ENCODE measurements at places on chromosomes 11 and 22.

GRCh38 chr11:23097891-23098290 is 237.6 kb upstream of the CCDC179 start:
- no peak for DNase-seq

GRCh38 chr11:94835594-94835927 is 67.4 kb downstream of the AMOTL1 start:
- DNase-seq, result no peak

DNA sequence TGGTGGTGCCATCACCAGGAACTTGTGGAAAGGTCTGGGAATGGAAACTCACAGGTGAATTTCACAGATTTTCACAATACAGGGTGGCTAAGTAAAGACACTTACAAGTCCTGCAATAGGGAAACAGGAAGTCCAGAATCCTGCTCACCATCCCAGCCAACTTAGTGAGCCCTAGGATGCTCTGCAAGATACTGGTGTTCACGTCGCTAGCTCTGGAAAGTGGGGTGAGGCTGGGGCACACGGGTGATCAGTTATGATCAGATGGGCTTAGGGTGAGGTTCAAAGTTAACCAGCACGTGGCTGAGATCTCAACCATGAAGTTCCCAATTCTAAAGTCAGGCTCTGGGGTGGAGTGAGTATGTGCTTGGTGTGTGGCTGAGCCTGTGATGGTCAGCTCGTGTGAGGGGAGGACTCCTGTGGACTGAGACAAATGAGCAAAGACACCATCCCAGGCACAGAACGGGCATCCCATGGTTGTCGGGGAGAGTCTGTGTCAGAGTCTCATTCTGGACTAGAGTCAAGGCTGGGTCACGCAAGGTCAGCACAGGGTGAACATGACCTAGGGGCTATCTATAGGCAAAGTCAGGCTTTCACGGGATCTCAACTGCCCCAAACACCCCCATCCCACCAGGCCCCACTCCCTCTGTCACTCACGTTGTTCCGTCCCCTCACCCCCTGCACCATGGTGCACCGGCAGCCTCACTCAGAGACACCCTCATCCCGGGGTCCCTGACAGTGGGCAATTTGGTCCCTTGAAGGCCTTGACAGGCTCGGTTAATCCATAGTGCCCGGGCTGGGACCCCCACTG is 23.9 kb downstream of the IGLL5 start:
- no peak for DNase-seq

DNA sequence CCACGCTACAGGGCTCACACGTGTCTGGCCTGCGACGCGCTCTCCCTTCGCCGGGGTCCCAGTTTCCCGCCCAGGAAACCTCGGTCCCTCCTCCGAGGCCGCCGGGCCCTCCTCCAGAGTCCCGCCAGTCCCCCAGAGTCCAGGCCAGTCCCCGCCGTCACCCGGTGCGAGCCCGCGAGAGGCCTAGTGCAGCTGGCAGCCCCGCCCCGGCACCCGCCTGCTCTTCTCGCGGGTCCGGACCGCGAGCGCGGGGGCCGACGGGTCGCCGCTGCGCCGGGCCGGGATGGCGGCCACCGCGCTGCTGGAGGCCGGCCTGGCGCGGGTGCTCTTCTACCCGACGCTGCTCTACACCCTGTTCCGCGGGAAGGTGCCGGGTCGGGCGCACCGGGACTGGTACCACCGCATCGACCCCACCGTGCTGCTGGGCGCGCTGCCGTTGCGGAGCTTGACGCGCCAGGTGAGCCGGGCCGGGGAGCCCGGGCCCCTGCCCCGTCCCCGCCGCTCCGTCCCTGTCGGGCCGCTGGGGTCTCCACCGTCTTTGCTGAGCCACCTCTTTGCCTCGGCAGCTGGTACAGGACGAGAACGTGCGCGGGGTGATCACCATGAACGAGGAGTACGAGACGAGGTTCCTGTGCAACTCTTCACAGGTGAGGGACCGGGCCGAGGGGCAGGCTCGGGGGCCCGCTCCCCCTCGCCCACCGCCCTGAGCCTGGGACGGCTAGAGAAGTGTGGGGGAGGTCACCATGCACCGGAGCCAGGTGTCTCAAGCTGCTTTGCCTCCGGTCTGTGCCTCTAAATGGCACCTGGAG is at the start of gene PTPMT1:
PTPMT1 (plus strand) TSS at position 260 of the 809 bp plus-strand sequence; CDS start at position 284, 24 bp downstream.
- peak; percentile 89 for DNase-seq

DNA sequence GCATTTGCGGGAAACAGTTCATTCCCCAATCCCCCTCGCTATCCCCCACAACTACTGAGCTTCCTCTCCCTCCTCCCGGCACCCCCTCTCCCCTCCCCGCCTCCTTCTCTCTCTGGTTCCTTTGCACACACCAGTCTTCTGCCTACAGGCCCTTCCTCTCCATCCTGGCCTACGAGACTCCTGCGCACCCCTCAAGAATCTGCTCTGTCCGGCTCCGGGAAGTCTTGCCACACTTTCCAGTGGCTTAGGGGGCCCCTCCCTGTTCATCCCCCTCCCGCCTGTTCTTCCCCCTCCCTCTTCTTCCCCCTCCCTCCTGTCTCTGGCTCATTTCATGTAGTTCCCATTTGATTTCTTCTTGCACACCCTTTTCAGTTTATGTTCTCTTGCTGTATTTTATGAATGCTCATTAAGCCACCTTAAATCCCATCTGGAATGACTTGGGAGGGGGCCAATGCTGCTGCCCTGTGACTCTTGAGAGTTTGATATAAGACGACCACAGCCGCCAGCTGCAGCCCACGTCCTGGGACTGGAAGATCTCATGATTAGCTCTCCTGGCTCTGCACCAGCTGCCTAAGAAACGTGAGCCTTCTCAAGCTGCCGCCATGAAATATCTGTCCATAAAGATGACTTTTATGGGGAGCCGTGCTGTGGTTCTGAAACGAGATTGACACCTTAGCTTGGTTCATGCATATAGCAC is 50.9 kb downstream of the RPS6KA4 start:
- no peak for DNase-seq

DNA sequence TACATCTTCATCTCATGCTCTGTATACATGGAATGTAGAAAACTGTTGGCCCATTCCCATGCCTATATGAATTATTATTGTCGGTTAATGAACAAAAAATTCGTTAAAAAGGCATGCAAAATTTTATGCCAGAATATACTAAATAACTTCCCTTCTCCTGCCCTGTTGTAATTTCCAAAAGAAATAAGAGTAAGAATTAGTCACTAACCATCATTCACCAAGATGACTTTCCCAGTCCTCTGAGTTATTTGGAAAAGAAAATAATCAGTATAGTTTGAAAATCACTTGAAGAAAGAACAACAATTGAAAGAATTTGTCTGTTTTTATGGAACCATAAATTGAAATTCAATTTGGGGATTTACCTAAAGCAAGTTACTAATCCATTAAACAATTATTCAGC is 1149.1 kb upstream of the RAG2 start:
- DNase-seq, result no peak

GRCh38 chr11:72240461-72241290 is 3.3 kb downstream of the PHOX2A start:
- DNase-seq, result no peak

GRCh38 chr11:8382436-8383053 is 118.9 kb upstream of the LMO1 start:
- no peak for DNase-seq

DNA sequence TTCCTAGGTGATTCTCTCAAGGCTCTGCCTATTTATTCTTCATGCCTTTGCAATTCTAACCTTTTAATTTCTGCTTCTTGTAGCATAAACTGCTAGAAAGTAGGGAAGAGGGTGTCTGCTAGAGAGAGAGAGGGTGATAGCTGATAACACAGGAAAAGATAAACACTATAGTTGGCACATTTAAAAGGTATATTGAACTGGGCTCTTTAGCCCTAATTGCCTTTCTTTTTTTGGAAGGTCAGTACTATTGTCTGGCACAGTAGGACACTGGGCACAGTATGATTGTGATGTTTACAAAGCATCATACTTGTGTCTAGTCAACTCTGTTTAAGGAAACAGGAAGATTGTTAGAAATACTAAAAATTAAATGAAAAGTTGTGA is 33.3 kb downstream of the TEAD1 start:
- DNase-seq, result no peak

- DNase-seq, result no peak
Measured at GRCh38 chr11:23772081-23772480, 724.8 kb upstream of the LUZP2 start.

DNA sequence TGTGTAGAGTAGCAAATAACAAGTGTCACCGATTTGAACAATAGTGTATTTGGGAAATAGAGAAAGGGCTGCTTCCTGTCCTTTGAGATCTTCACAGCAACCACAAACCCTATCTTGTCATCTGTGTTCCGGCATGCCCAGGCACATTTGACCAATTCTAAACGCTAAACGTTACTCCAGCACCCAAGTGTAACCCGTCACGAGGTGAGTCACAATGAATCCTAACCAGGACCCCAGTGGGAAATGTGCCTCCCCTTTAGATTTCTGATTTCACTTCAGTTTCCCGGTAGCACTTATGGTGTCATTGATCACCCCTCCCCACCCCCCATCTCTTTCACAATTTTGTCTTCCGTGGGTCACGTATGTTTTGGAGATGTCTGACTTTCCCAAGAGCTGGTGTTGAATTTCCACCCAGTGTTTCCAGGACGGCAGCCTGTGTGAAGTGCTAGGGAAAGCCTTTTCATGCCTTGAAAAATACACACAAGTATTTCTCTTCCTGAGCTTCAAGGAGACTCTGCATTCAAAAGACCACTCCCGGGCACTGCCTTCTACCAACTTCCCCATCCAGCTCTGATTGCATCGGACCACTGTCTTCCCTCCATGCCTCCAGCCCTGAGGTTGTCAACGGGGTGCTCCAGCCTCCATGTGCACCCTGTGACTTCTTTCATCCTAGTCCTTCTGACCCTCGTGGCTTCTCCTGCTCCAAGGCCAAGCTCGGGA is 10.5 kb upstream of the C11orf24 start:
- DNase-seq, result no peak

GRCh38 chr22:25849522-25849921 is 107.5 kb downstream of the MYO18B start:
- DNase-seq, result no peak

GRCh38 chr11:108524422-108524821 is 26.2 kb upstream of the POGLUT3 start:
- DNase-seq, result no peak

DNA sequence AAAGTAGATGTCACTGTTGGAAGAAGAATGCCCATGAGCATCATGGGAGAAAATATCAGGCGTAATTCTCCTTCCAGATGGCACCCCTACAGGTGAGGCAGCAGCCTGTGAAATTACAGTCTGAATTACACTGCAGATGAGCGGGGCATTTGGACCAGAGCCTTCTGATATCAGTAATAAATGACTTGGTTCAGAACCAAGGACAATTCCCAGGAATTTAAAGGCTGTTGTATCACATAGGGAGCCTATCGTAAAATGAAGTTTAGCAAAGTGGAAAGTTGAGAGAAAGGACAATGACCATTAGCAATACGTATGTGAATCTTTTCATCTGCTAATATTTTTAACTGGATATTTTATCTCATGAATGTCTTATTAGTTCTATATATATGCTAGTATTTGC is 61.3 kb downstream of the PRMT3 start:
- DNase-seq, result no peak

- DNase-seq, result no peak
Measured at GRCh38 chr11:5229356-5229755, 2.5 kb upstream of the HBB start.

DNA sequence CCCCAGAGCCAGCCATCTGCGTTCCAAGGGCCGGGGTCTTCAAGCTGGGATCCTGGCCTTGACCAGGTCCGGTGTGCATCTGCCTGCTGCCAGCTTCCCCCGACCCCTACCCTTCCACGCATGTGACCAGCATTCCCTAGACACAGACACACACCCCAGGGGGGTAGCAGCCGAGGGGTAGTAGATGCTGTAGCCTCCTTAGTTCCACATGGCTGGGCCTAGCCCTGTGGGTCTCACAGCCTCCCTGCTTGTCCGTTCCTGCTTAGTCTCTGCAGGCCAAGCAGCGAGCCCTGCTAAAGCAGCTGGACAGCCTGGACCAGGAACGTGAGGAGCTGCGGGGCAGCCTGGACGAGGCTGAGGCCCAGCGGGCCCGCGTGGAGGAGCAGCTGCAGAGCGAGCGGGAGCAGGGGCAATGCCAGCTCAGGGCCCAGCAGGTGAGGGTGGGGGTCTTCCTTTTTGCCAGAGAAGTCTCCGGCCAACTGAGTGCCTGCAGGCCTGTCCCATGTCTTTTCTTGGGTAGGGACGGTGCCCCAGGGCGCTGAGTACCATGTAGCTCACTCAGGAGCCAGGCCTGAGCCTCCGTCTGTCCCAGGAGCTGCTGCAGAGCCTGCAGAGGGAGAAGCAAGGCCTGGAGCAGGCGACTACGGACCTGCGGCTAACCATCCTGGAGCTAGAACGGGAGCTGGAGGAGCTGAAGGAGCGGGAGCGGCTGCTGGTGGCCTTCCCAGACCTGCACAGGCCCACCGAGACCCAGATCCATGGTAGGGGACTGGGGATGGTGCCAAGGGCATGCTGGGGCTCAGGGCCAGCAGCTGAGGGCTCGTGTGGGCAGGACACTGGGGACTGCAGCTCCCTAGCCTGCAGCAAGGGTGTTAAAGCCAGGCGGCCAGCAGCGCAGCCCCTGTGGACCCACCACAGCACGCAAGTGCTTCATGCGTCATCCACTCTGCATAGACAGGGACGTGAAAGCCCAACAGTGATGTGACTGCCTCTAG is 13.6 kb downstream of the RNF215 start:
- no peak for DNase-seq

DNA sequence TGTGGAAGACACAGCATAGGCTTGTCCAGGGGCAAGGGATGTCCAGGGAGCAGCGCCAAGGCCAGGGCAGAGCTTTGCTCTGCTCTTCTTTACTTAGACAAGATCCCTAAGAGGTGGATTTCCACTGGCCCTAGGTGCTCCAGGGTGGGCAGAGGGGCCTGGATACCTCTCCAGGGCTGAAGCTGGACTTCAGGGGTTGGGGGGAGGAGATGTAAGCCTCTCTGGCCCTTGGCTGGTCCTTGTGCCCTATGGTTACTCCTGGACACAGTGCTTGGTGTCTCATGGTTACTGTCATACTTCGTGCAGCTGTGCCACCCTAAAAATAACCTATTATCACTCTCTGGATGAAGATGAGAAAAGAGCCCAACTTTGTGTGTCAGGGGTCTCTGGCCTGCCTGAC is 12.9 kb upstream of the KCNJ11 start:
- no peak for DNase-seq

- peak; percentile 68 for DNase-seq
Measured at GRCh38 chr11:116499396-116500003, 273.3 kb downstream of the BUD13 start.

- no peak for DNase-seq
Measured at GRCh38 chr11:86355256-86355655, 19.4 kb upstream of the CCDC81 start.

DNA sequence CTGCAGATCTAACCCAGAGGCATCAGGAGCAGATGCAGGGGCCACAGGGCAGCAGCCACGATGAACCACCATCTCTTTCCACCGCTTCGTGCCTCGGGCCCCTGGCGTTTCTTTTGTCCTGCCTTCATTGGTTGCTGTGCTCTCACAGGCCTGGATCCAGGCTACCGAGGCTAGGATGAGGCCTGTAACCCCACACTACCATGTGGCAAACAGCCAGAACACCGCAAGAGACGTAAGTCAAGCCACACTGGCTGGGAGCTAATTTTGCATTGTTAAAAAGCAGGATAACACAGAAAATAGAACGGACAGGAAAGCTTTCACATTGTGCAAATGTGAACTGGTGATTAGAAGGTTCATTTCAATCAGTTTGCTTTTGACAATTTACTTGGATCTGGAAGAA is 15.7 kb upstream of the ARFGAP3 start:
- DNase-seq, result no peak

Data from SHP77 (cell line).